RPMI8226 (cell line): ENCODE measurements at places on chromosomes 2 and 18.

GRCh38 chr2:147683380-147683779 lies 161.4 kb upstream of the ACVR2A start:
- DNase-seq, result no peak

DNA sequence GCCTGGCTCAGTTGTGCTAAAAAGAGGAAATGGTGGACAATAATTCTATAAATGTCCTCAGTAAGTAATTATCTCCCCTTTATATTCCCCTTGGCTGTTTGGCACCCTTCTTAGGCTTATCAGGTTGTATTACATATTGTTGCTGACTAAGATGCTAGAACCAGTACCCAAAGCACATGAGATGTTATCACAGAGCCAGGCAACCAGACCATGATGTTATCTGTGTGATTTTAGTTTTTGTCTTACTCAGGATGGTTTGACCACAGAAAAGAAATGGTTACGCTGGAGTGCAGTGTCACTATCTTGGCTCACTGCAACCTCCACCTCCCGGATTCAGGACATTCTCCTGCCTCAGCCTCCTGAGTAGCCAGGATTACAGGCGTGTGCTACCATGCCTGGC lies 15.2 kb downstream of the R3HDM1 start:
- no peak for DNase-seq

GRCh38 chr18:76496194-76496890 lies 1.3 kb upstream of the ZNF516 start:
- DNase-seq, result peak; percentile 63

DNA sequence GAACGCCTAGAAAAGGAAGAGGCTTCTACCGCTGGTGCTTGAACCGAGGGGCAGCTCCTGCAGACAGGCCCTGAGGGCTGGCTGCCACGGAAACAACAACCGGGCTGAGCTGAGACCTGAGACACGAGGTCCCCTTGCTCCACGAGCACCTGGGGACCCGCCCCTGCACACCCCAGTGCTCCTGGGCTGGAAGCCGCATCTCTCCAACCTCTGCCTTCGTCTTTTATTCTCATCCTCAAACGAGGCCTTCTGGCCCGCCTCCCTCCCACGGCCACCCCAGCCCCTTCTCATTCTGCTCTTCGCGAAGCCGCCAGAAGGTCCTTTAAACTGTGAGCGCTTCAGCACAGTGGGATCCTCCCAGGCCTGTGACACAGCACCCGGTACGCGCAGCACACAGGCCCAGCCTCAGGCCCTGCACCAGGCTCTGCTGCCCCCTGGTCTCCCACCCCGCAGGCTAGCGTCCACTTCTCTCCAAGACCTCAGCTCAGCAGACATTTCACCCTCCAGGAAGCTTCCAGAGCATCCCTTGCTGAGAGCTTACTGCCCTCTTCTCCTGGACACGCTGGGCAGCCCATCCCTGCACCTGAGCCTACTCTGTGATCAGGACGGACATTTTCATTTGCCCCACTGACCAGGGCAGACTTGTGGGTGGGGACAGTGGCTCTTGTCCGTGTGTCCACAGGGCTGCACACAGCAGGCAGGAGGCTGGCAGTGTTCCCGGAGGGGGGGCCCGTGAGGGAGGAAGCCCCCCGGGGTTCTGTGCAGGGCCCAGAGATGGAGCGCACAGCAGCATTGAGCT lies 149.7 kb downstream of the PXDN start:
- DNase-seq, result no peak

- DNase-seq, result no peak
Observed at GRCh38 chr2:62071126-62071598, 124.8 kb upstream of the B3GNT2 start.

- no peak for DNase-seq
Observed at GRCh38 chr2:53744395-53745065, 23.1 kb upstream of the CHAC2 start.

GRCh38 chr2:85177031-85177824 lies 44.0 kb downstream of the TCF7L1 start:
- no peak for DNase-seq

GRCh38 chr2:170911314-170911889 lies 17.7 kb upstream of the GORASP2 start:
- no peak for DNase-seq

GRCh38 chr18:47908592-47908991 lies 21.9 kb downstream of the SMAD2 start:
- DNase-seq, result no peak
